ENCODE measurements at places on chromosomes 3 and 15.

GRCh38 chr15:32717426-32718226 lies at the start of gene GREM1:
TSS of gene GREM1 (plus strand) at chr15:32718004. CDS start at chr15:32730691, 12,687 bp downstream.
- DNase-seq, result no peak

- no peak for DNase-seq
Measured at GRCh38 chr15:65924004-65924403, 54.7 kb downstream of the RAB11A start.

DNA sequence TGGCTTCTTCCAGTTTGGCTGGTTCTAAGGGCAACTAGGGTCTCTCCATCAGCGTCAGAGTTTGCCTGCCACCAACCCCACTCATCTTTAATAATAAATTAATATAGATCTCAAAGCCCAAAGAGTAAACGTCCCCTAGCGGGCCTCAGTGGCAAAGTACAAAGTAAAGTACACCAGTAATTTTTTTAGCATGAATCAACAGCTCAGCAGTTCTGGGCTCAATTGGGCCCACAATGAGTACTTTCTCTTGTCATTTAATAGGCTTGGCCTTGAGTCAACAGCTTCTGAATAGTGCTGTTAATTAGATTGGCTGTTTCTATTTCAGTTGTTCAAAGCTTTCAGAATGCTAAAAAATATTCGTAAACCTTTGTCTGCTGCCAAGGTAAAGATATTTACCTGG lies 89.0 kb upstream of the PFN2 start:
- DNase-seq, result no peak

DNA sequence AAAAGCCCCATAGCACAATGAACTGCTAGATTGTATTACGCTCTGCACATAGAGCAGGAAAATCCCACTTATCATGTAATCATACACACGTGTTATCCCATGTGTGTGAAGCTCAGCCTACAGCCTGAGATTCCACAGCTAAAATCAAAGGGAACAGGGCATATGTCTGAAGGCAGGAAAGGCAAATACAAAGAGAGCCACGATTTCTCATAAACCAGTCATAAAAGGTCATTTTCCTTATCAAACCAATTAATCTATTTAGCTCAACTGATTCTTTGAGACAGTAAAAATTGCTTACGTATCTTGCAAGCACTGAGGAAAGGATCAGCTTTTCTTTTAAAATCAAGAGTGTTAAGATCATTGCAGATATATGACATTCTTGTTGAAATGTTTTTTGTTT lies 199.5 kb upstream of the TBL1XR1 start:
- no peak for DNase-seq

- DNase-seq, result no peak
Measured at GRCh38 chr3:81707996-81708395, 53.4 kb downstream of the GBE1 start.

GRCh38 chr3:39272191-39272590 lies 7.6 kb downstream of the CX3CR1 start:
- no peak for DNase-seq

DNA sequence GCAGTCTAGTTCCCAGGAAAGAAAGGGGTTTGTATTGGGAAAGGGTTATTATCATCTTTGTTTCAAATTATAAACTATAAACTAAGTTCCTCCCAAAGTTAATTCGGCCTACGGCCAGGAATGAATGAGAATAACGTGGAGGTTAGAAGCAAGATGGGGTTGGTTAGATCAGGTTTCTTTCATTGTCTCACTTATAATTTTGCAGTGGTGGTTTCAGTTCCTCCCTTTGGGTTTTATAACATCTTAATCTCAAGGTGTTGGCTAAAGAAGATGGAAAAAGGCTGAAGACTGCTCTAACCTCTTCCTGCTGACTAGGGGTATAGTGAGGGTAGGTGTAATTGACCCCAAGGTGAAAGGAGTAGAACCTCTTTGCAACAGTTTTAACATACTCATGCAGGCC lies 1050.7 kb downstream of the OTOL1 start:
- no peak for DNase-seq

DNA sequence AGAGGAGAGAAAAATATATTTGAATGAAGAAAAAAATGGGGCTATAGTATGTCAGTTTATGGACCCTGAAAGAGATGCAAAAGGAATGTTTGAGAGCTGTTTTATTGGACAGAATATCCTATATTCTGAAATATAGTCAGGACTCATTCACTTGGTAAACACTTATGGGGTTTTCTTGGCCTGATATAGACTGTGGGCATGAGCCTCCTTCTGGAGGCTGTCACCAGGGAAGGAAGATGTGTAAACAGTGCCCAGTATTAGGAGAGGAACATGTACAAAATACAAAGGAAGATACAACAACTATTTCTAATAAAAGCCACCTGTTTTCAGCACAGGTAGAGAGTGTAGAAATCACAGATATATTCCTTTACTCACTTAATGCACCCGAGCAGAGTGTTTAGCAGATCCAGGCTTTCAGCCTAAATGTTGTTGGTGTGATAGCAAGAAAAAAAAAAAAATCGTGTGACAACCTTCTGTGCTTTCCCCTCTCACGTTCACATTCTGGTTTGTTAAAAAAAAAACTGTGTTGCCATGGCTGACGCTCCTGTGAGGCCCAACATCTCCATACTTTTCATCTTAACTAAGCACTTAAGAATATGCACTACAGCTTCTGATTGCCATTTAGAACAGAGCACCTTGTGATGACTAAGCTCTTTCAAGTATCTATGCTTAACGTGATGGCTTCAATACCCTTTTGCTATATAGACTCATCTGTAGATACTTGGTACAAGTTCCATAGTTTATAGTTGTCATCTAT lies 134.1 kb downstream of the MBNL1 start:
- peak; percentile 42 for DNase-seq

DNA sequence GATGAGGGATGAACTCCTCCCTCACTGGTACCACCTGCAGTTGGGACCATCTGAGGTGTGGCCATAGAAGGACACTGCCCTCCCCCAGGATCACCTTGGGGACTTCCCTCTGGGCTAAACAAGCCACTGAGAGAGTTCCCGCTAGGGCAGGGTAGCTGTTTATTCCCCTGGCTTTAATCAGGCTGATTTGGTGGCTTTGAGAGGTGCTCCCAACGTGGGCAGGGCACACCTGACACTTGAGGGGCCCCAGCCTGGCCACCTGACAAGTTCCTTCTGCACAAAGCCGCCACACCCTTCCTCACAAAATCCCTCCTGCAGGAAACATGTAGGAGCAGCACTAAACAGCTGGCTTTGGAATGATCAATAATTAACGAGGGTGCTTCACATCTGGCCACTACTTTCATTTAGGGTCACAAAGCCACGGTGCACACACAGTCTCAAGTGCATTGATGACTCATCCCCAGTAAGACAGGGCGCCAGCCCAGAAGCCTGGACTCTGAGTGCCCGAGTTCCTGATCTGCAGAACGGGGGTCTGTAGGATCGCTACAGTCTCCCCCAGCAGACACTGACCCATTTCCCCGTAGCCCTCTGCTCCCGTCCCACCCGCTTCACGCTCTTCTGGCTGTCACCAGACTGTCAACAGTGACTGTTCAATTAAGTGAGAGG lies 75.1 kb downstream of the ATP10A start:
- DNase-seq, result no peak

DNA sequence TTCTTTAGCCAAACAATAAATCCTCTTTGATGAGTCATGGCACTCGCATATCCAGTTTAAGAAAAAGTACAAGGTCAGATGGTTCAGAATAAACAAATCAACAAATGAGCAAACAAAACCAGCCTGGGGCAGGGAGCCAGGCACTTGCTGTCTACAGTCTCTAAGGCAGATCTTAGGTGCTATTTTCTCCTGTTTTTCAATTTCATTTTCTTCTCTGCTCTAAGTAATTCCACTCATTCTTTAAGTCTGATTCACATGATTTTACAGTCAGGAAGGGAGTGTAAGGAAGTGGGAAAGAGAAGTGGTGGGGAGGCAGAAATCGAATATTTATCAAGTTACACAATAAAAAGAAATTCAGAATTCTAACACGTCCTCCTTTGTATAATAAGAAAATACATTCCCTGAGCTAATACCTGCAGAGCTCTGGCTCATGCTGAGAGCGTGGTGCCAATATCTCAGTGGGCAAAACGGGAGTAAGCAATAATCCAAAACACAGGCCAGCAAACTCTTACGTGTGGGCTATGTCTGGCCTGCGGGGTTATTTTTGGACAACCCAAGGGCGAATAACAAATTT lies 298.6 kb downstream of the ADAMTS17 start:
- no peak for DNase-seq

DNA sequence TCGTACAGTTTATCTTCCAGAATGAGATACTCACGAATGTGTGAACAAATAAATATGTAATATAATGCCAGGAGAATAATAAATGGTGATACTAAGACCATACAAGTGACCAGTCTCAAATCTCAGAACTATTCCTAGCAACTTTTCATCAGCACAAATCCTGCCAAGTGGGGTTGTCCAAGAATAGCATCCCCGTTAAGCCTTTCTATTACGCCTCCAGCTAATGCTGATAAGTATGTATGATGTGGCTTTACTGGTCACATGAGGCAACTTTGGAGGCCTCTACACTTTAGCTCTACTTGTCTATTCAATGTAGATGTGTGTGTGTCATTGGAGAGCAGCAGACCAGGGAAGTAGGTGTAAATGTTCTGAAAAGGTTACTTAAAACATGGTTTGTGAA lies 129.5 kb downstream of the KCNMB2 start:
- DNase-seq, result no peak

DNA sequence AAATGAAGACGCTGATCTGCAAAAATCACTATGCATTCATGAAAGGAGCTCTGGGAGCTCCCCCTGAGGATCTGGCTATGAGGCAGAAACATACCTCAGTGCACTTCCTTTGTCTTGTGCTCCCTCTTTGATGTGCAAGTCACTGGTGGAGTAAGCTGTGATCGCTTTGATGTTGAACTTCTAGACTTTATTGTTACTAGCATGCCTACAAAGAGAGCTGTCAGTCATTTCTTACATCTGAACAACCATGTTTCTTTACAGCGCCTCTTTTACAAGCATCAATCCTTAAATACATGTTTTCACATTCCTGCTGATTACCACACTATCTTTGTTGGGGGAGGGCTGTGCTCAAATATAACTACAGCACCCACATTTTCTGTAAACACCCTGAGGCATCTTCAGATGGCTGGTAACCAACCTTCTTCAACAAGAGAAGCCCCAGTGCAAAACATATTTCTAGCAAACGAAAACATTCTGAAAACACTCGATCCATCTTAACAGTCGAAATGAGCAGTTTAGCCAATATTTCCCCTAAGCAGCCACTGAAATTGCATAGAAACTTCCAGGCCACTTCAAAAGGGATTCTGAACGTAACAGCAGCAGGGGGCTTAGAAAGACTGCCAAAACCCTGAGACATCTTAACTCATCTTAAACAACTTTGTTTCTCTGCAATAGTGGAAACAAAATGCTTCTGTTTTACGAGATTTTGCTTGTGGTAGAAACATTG lies 101.9 kb upstream of the ICE2 start:
- peak; percentile 82 for DNase-seq

DNA sequence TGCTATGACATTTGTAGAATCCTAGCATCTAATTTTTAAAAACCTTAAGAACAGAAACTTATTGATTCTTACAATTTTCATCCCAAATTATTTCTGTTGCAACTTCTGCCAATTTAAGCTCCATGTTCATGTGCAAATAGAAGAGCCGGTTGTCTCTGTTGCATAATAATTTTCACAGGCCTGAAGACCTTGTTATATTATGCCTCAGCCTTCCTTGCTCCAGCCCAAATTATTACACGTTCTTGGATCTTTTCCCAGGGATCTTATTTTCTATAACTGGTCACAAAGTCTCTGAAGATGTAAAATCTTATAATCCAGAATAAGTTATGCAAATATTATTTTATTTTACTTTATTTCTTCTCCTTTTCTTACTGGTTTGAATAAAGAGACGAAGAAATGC lies 210.7 kb upstream of the DPH6 start:
- DNase-seq, result no peak

- DNase-seq, result peak; percentile 20
Measured at GRCh38 chr3:188362405-188362831, 208.5 kb downstream of the LPP start.

DNA sequence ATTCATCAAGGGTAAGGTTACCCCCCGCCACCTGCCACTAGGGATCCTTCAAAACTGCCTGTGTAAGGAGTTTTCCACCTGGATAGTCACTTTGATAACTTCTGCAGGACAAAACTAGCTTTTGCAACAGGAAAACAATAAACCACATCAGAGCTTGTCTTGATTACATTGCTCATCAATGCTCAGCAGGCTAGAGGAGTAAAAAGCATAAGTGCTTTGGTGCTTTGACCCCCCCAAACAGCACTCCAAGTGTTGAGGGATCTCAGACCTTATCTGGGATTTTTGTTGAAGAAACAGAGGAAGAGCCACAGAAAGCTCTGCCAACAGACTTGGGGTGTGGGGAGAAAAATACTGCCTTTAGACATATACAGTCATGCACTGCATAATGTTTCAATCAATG lies 10.8 kb upstream of the PHLDB2 start:
- no peak for DNase-seq

DNA sequence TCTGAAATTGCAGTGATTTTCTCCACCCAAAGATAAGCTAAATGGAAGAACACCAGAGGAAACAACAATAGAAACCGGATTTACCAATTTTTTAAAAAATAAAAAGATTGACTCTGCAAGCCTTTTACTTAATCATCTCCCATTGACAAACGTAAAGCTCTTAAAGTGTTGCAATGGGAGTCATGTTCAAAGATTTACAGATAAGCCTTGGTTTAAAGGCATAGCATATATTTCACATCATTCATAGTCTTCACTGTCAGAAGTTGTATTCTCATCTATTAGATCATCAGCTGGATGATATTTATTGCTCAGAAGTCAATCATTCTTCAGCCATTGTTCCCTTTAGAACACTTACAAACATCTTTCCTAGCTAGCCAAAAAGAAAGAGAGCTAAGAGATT lies 397.6 kb downstream of the GBE1 start:
- no peak for DNase-seq

DNA sequence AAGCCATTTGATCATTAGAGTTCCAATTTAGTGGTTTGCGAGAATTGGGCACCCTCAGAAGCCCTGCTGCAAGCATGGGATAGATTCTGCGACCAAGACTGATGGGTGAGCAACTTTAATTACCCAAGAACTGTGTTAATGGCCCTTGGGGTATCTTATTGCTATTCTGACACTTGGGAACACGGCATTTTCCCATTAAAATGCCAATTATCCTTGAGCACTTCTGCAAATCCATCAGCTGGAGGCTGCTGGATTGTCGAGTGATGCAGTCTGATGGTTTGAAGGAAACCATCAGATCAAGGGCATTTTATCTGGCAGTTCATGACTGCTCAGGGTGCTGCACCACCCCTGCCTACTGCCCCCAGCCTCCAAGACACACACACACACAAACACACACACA lies 183.6 kb upstream of the PROK2 start:
- DNase-seq, result no peak

GRCh38 chr3:4503050-4503449 lies 9.9 kb downstream of the ITPR1 start:
- DNase-seq, result no peak

Data from CD4-positive, alpha-beta T cell treated with Interleukin-21 for 1 hour (primary cell).